Bone marrow (tissue), 2 donors: ENCODE measurements at places on chromosomes 3 and 15.
A peak's percentile ranks its signal among the peaks of the same experiment; 100 is the strongest.

DNA sequence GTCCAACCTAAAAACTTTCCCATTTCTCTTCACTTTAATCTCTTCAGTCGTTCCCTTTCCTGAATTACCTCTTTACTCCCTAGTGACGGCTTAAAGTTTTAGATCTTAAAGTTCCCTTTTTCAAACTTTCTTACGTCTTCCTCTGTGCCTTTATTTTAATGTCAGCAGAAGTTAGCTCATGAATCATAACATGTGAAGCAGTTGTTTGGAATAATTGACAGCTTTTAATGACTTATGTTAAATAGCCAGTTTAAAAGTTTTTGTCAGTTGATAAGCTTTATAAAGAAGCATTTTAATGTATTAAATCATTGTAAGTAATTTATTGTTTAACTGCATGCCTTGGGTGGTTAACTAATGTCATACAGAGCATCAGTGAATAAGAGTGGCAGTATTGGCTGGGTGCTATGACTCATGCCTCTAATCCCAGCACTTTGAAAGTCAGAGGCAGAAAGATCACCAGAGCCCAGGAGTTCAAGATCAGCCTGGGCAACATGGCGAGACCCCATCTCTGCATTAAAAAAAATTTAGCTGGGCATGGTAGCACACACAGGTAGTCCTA is 33.9 kb downstream of the PIK3CA start:
- DNase-seq: peak; percentile 47

- no peak for DNase-seq
Measured at GRCh38 chr15:51129535-51130188, 35.0 kb upstream of the TNFAIP8L3 start.

GRCh38 chr3:89113893-89114840 is 6.7 kb downstream of the EPHA3 start:
- DNase-seq: no peak

GRCh38 chr3:129824926-129825541 is 68.5 kb downstream of the TMCC1 start:
- DNase-seq: no peak

DNA sequence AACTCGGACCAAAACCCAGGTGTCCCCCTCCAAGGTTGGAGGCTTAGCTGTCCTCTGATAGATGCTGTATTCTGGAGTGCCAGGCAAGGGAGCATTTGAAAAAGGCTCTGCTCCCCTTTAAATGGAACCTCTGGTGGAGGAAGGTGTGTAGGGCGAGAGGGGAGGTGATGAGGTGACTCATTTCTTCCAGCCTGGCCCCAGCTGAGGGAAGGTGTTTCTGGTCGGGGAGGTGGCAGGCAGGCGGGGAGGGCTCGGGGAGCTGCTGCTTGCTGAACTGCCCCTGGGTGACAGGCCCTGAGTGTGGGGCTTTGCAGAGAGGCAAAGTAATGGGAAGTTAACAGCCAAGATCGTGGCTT is 18.8 kb downstream of the PSTPIP1 start:
- no peak for DNase-seq

GRCh38 chr15:57972864-57973263 is 92.6 kb downstream of the ALDH1A2 start:
- no peak for DNase-seq

GRCh38 chr15:71752604-71753289 is 57.6 kb upstream of the NR2E3 start:
- DNase-seq: no peak

DNA sequence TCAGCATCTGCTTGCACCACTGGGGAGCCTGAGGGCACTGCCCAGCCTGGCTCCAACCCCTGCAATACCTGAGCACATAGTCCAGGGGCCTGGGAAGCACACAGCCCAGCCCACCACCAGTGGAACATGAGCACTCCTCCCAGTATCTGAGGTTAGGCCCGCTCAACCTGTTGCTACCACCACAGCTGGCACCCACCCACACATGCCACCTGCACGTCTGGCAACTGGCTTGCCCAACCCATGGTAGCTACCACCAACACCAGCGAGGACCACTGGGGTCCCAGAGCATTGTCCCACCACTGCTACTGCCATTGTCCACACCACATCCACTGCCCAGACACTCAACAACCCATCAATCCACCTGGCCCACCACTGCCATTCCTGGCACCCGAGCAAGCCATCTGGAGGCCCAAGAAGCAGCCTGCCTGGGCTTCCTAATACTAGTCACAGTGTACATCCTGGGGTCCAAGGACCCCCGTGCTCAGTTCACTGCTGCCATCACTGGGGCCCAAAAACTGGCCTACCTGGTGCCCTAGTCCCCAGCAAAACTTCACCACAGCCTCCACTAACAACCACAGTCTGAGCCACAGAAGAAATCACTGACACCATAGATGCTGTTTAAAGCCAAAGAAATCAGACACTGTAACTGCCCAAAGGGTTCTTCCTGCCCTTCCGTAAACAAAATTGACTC is 62.1 kb upstream of the TBC1D23 start:
- no peak for DNase-seq

- DNase-seq: no peak
Measured at GRCh38 chr3:142211034-142211433, 14.4 kb downstream of the GK5 start.

DNA sequence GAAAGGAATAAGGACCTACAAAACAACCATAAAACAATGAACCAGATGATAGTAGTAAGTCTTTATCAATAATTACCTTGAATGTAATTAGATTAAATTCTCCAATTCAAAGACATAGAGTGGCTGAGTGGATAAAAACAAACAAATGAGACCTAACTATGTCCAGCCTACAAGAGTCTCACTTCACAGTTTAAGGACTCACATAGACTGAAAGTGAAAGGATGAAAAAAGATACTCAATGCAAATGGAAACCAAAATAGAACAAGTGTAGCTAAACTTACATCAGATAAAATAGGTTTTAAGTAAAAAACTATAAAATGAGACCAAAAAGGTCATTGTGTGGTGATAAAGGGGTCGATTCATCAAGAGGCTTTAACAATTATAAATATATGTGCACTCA is 21.9 kb upstream of the NR1I2 start:
- no peak for DNase-seq

GRCh38 chr3:190614226-190615059 is 100.6 kb downstream of the IL1RAP start:
- no peak for DNase-seq

- no peak for DNase-seq
Measured at GRCh38 chr15:39666677-39667076, 85.8 kb downstream of the THBS1 start.

- DNase-seq: no peak
Measured at GRCh38 chr3:15810702-15811101, 12.9 kb upstream of the ANKRD28 start.

DNA sequence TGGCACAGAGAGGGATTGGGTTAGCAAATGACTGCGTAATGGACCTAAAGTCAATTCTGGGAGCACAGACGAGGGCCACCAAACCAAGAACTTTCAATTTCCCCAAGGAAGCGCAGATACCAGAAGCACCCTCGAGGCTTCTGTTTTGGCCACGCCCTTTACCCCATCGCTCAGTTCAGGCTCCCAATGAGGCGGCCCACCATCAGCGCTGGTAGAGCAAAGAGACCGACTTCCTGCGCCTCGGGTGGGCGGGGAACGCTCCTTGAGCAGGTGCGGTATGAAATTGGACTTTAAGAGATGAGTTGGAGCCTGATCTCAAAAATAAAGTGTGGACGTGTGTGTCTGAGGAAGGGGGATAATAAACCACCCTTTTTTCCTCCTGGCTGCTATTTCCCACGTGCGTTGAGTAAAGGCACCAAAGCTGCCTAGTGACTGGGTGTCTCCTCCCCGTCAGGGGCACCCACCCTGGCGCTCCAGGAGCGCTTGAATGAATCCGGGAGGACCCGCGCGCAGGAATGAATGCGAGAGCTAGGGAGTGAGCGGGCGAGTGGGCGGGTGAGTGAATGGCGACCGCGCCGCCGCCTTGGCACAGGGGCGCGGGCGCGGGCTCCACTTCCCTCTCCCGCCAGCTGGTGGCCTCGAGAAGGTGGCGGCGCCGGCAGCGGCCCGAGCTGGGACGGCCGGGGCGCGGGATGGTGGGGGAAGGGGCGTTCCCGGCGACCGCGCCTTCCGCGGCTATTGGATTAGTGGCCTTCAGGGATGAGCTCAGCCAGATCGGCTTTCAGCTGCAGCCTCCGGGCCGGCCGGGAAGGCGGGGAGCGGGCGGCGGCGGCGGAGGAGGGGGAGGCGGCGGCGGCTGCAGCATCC is at the start of gene SPSB4:
Gene SPSB4, plus strand, starts transcription at position 772 of the 867 bp plus-strand sequence. CDS start 14,758 bp downstream, outside the sequence.
- no peak for DNase-seq

- no peak for DNase-seq
Measured at GRCh38 chr3:41209646-41210045, 10.3 kb downstream of the CTNNB1 start.

DNA sequence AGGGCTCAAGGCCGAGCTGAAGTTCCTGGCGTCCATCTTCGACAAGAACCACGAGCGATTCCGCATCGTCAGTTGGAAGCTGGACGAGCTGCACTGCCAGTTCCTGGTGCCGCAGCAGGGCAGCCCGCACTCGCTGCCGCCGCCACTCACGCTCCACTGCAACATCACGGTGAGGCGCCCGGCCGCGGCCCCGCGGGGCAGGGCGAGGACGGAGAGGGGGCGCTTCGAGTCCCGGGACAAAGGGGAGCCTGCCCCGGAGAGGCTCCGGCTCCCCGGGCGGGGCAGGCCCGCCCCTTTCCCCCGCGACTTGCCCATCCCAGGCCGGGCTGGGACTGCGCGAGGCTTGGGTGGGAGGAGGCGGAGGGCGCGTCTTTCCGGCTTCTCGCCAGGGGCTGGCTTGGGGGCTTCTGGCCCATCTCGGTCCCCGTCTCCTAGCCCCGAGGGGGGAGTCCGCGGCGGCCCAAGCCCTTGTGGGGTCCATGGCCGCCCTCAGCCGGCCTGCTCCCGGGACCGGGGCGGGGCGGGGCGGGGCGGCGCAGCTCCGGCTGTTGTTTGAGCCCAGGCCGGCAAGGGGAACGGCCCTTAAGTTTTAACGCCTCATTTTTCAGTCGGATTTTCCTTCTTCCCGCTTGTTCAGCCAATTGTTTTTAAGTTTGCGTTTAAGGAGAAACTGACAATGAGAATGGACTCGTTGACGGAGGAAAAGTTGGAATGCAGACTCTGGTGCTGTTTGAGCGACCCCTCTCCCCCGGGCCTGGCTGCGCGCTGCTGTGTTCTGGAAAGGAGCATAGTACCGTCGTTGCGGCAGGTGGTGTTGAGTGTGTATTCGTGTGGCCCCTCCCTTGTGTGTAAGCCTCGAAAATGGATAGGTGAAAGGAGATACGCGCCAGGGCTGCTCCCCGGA is 683 bp downstream of the UBE2Q2 start:
- DNase-seq: peak; percentile 80

DNA sequence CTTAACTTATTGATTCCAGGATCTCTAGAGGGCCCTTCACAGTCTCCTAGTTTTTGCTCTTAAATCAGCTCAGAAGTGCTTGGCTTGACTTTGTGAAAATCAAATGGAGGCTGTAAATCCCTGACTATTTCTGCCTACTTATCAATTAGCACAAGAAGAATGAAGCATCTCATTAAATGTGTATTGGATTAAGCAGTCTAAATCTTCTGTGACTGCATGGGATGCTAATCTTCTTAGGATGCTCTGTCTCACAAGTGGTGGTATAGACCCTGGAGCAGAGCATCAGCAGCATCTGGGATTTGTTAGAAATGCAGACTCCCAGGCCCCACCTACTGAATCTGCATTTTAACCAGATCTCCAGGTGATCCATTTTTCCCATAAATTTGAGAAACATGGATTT is 488.7 kb downstream of the AGBL1 start:
- DNase-seq: no peak

DNA sequence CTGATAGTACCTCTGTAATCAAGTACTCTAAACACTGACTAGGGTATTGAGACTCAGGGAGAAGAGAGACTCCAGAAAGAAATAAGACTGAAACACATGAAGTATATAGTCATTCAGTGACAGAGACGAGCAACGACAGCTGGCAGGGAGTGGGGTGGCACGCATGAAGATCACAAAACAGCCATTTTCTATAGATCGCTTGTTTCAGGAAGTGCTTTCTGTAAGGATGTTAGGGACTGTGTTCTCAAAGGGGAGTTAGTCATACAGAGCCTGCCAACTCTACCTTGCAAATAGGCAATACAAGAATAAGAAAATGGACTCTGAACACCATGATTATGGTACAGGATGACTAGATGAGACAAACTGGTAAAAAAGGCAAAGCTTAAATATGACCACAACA is 139.5 kb downstream of the TBL1XR1 start:
- no peak for DNase-seq

DNA sequence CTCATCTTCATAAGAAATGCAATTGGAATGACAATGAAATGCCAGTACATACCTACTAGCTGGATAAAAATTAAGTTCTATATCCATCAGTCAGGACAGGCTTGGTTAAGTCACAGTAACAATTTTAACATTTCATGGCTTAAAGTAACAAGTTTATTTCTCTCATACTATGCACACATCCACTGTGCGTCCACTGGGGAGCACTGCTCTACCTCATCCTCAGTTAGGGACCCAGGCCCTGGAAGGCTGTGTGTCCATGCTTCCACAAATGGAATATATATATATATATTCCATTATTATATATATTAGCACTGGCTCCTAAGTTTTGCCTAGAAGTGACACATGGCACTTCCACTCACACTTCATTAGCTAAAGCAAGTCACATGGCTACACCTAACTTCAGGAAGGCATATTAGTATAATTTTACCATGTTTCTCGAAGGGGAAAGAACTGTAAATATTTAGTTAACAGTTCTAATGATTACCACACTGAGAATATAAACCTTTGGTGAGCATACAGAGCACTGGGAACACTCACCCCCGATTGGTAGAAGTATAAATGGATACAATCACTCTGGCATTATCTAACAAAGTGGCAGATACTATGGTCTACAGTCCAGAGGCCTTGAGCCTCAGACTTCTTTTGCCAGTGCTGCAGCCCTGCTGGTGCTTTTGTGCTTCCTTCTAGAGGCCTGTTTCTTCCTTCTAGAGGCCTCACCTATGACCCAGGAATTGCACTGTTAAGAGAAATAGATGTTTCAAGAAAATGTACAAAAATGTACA is 28.6 kb downstream of the AP3S2 start:
- DNase-seq: no peak

- DNase-seq: no peak
Measured at GRCh38 chr3:55629432-55629831, 142.3 kb upstream of the WNT5A start.

GRCh38 chr3:12303534-12303933 is 14.7 kb downstream of the PPARG start:
- DNase-seq: no peak

GRCh38 chr3:131338948-131339640 is 42.5 kb upstream of the NUDT16 start:
- DNase-seq: no peak

GRCh38 chr15:77803487-77803886 is 170.8 kb upstream of the LINGO1 start:
- DNase-seq: no peak

DNA sequence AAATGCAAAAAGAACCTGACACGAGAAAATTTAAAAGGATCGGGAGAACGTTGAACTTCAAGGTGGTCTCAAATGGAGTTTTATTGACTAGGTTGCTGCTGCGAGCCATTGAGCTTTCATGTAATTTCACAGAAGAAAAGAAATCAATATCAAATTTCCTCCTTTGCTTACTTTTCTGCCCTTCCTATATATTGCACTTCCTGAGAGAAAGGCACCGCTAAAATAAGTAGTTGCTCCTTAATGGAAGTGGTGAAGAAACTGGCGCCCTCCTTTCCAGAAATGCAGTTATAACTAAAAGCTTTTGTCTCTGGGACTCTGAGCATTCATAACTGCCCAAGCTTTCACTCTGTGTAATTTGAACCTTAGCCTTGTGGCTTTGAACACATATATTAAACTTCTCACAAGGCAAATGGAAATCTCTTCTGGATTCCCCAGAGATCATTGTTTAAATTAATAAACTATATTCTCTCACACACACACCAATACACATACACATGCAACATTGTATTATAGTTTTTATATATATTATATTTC is 13.4 kb downstream of the EID1 start:
- DNase-seq: no peak
